ENCODE measurements at places on chromosomes 2 and 18. TPM values are rescaled to one million over a fixed set of nuclear protein-coding genes. Genes with fewer than 3 reads are reported as not detected.

DNA sequence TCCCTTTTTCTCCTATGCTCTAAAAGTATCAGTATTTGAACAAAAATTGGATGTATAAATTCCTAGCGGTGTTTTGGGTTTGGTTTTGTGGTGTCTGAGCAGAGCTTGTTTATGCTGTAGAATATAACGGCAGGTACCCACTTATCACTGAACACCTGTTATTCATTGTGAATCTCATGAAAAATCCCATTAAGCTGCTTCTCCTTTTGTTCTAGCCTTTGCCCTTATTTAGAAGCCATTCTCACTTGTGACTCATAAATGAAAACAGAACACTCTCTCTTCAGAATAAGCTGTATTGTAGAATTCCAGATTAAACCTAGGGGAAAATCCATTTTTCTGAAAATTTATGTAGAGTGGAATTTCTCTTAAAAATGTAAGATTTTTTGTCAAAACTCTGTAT, 104.0 kb downstream of the PRPF40A start:
- no peak for DNase-seq

VWC2L gene
- not detected for total RNA-seq

RPIA gene
- 51.0 TPM for total RNA-seq

DNA sequence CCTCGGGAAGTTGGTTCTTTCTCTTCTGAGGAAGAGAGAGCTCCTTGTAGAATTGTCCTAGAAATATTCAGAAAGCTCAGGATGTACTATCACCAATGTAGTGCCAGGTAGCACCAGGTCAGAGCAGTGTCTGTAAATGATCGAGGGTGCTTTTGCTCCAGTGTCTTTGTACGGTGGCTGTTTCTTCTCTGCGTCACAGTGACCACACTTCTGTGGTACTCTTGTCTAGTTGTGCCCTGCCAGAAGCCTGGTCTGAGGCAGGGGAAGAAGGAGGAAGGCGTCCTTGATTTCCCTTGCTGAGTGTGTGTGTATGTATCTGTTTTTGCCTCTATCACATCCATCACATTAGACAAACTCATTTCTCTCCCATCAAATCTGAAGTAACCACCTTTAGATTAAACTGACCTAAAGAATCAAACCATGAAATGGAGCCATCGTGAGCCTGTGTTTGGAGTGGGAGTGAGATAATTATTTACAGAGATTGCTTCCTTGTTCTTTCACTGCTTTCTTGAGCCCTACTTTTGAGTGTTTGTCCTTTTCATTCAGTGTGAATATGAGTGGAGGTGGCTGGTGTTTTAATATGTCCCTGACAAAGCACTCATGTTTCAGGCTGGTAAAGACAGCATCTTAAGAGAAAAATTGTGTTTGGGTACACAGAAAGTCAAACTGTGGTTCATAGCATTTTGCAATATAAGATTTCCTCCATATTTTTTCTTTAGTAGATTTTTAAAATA, 97.2 kb downstream of the ACOXL start:
- no peak for DNase-seq

AGFG1 gene
- 63.3 TPM for total RNA-seq

MEP1B gene
- 0.35 TPM for total RNA-seq

VAMP5 gene
- 68.0 TPM for total RNA-seq

DNA sequence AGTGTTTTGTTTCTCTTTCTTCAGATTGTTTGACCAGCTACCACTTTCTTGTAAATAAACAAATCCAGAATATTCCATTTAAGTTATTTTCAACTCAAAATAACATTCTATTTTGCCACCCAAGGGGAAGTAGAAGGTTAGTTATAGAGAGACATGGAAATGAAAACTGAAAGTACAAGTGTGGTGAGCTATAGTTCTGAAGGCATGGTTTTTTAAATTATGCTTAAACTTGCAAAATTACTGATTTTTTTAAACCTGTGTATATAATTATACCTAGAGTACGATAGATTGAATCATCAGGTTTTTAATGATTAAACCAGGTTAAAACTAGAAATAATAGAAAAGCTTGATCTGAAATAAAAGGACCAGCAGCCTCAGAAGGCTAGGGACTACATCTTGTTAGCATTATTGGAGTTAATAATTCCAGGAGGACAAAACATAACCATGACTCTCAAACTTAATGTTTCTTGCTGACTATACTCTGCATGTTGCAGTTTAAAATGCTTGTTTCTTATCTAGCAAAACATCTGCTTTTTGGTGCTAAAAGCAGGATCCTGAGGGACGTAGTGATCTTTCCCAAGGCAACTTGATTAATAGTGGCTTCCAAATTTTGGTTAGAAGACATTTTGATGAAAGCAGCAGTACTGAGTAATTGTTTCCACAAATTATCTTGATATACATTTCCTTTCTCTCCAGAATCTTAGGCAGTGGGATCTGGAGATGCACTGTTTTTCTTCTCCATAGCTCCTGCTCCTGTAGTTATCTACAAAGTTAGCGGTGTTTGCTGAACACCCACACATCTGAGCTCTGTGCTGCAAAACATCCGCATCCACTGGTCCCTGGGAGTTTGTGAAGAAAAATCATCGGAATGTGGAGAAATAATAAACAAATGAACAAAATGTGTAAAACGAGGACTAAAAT, 327.2 kb upstream of the PKDCC start:
- no peak for DNase-seq

DNA sequence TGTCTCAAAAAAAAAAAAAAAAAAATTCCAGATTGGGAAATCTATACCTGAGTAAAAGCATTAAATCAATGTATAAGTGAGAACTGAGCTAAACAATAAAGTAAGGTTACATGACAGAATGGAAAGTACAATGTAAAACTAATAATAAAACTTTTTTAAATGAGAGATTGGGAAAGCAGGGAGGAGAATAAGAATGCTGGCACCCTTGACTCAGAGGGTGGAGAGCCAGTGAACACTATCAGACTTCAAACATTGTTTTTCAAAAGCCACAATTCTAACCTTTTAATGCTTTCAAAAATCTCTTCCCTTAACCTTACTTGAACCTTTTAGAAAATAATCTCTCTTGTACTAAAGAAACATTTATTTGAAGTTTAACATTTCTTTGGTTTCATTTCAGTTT, 63.5 kb downstream of the TBC1D8 start:
- no peak for DNase-seq

ZC3H6 gene
- total RNA-seq: 13.8 TPM

- DNase-seq: no peak
Measured at GRCh38 chr18:24094561-24094960, 44.3 kb upstream of the CABYR start.

AMER3 gene
- total RNA-seq: not detected

DNA sequence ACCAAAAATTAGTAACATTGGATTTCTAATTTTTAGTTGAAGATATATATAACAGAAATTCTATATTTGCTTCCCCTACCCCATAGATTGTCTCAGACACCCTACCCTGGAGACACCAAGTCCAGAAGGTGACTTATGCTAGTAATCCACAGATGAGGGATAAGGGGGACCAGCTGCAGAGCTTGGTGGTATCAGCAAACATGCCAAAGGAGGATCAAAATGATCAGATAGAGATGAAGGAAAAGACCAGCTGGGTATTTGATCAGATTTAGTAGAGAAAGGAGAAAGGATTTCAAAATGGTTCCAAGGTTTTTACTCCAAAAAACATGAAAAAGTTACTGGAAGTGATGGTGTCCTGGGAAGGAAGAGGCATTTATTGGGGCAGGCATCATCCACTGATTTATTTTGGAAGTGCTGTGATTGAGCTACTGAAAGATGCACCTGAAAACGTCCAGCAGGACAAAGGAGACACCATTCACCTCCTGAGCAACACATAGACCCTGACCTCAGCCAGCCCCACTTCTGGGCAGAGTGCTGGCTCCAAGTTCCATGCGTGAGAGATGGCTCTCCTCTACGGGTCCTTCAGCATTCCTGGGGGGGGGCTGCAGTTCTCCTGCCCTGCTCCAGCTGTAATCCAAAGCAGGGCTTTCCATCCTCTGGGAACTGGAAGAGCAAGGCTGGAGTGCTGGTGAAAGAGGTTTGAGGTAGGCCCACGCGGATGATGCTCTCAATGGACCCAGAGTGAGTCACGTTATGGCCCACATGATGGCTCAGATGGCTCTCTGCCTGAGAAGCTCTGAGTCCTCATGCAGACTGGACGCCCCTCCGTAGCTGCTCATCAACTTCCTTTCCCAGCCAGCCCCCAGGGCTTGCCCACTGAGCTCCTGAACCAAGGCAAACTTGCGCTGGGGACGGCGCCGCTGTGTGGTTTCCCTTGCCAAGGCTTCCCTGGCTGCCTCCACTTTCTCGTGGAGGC, 3.7 kb upstream of the LRRFIP1 start:
- DNase-seq: no peak

- DNase-seq: peak; percentile 29
Measured at GRCh38 chr18:74139888-74140287, 7.7 kb downstream of the FBXO15 start.

SAG gene
- total RNA-seq: 0.05 TPM

GALNT13 gene
- total RNA-seq: 0.14 TPM

- no peak for DNase-seq
Measured at GRCh38 chr2:145593991-145594614, 1074.2 kb upstream of the ZEB2 start.

MAP3K19 gene
- 0.64 TPM for total RNA-seq

- DNase-seq: no peak
Measured at GRCh38 chr2:20363578-20363977, 12.9 kb upstream of the PUM2 start.

DNA sequence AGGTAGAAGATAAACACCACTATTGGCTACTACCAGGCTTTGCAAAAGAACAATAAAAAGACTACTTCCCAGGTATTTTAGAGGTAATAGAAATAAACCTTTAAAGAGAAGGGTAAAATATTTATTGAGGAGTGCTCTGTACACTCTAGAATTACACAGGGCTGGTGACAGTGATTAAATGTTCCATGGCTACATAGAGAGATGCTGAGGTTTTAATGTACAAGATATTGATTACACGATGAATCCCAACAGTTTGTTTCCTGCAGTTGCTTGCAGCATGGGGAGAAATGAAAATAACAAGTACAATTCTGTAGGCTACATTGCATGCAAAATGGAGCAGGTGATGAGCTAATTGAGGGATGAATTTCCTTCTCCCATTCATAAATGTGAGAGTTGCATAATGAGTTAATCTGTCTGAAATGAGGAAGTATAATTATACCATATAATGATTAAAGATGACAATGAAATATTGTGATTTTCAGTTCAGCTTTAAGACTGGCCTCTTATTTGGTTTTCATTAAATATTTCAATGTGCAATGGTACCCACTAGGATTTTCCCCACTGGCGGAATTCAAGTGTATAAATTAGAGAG, 266.1 kb downstream of the SOCS6 start:
- DNase-seq: no peak

DNA sequence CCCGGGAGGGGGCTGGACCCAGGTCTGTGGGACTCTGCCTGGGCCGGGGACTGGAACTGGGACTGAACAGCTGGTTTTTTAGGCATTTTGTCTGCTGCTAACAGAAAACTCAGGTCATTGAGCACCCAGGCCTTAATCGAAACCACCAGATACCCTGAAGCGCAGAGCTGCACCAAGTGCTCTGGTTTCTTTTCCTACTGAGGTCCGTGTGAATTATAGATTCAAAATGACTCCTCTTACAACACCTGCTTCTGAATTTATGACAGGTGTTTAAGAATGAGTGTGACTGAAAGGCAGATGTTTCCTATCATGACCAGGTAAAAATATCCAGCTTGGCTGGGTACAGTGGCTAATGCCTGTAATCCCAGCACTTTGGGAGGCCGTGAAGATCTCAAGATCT, 47.8 kb downstream of the TRAPPC12 start:
- DNase-seq: no peak

DNA sequence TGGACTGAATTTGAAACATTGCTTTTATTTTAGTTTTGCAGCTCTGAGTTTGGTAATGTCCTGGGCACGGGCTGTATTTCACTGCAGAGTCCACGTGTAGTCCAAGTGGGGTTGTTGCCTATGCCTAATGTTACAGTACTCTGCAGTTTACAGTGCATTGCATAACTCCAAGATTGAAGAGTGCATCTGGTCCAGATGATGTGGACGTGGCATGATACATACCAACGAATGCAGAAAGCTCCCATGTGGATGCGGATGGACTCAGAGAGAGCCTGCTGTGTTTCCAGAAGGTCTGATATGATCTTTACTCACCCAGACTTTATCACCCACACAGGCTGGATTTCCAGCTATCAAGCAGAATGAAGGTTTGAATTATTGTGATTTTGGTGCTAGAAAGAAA, 44.4 kb upstream of the CCDC68 start:
- no peak for DNase-seq

GRCh38 chr2:106053116-106053515, 141.0 kb downstream of the UXS1 start:
- no peak for DNase-seq

GRCh38 chr2:175553910-175554309, 372.4 kb upstream of the ATP5MC3 start:
- no peak for DNase-seq

DNA sequence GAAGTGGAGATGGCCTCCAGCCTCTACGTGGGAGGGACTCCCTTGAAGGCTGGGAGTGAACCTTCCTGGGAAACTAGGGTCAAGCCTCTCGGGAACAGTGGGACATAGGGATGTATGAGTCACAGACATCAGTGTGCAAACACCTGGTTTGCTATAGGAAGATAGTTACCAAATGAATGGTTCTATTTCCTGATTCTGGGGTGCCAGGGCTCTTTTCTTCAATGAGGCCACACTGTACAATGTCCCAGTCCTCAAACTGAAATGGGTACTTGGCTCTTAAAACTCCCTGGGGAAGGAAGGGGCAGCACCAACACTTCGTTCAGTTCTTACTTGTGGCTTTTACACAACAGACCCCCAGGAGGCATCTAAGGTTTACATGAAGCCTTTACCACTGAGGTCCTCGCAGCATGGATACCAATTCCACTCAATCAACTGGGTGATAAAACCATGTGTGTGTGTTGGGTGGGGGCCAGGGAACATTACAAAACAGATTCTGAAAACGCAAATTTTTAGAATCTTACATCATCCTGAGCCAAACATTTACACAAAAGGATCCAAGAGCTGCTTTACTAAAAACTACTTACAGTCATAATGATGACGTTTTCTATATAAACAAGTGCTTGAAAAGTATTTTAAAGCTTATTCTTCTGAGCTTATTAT, 10.4 kb downstream of the ERFE start:
- no peak for DNase-seq

GPR35 gene
- 7.9 TPM for total RNA-seq
